Stimulated activated naive CD4-positive, alpha-beta T cell treated with Interleukin-2 at 50 U/mL for 16 hours (primary cell): ENCODE measurements at places on chromosomes 6 and 20.

DNA sequence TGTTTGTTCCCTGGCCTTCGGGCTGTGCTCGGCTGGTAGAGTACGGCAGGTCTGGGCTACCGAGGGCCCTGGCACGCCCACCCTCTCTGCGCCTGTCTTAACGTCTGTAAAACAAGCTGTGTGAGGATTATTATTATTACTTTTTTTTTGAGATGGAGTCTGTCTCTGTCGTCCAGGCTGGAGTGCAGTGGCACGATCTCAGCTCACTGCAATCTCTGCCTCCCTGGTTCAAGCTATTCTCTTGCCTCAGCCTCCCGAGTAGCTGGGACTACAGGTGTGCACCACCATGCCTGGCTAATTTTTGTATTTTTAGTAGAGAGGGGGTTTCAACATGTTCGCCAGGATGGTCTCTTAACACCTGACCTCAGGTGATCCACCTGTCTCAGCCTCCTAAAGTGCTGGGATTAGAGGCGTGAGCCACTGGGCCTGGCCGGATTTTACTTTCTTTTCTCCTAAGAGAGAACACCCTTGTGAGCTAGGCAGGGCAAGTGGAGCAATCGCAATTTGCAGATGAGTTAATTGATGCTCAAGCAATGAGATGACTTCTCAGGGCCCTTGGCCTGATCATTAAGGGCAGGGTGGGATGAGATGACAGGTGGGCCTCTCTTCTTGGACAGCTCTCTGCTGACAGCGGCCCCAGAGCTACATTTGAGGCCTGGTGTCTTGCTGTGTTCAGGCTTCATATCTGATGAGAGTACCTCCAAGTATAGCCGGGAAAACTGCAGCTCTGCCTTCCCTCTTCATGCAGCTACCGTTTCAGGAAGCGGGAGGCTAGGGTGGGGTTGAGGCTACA, 859 bp upstream of the SMIM29 start:
- DNase-seq: no peak

DNA sequence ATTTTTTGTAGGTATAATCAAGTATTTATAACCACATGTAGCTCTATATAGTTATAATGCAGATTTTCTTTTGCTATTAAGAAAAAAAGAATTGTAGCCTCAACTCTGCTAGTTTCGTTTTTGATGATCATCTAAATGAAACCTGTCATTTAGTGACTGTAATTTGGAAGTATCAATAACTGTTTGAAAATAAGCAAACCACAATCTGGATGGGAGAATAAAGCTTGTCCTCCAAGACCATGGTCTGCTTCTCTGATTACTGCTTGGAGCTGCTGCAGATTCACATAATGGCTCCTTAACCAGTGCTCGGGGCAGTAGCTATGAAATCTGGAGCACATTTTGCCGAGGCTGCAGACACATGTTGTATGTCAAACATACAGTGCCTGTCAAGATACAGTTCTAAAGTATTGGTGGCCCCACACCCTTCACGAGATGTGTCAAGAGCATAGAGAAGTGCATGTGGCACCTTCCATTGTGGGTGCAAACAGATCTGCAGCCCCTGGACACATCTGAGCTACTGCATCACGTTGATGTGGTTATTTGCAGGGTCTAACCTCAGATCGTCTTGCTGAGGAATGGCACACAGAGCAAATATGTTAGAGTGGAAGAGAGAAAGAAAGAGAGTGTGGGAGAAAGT, 255.7 kb upstream of the SUPT3H start:
- no peak for DNase-seq

- no peak for DNase-seq
These were observed 17.5 kb upstream of the EFCAB8 start for GRCh38 chr20:32841174-32841573.

GRCh38 chr20:52422574-52423336, 231.2 kb upstream of the ZFP64 start:
- no peak for DNase-seq

DNA sequence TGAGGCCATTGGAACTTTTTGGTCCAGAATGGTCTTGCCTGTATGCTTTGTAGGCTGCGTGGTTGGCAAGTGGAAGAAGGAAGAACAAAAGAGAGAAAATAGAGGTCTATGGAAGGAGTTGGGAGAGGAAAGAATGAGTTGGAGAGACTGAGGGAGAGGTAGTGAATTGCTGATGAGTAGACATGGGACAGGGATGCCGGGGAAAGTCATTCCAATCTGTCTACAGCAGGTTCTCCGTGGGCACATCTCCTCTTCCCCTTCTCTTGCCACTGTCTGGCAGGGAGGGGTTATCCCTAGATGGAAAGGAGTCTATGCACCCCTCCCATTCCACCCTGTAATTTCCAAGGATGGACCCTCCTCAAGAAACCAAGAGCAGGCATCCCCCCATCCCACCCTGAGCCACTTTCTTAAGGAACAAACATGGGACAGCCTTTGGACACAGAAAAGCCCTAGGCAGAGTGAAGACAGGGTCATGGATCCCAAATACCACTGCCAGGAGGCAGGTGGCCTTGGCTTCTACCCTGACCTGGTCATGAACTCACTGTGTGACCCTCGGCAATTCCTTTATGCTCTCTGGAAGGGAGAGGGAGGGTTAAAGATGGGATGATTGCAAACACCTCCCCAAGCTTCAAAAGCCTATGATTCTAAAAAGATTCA, 196.9 kb downstream of the LRFN2 start:
- DNase-seq: no peak
